GM20000 (cell line): ENCODE measurements at places on chromosomes 7 and 10.

- peak; percentile 64 for DNase-seq
These were observed 21.7 kb upstream of the PCGF5 start for GRCh38 chr10:91198781-91199180.

- no peak for DNase-seq
These were observed 4.1 kb upstream of the OIT3 start for GRCh38 chr10:72889391-72889831.

DNA sequence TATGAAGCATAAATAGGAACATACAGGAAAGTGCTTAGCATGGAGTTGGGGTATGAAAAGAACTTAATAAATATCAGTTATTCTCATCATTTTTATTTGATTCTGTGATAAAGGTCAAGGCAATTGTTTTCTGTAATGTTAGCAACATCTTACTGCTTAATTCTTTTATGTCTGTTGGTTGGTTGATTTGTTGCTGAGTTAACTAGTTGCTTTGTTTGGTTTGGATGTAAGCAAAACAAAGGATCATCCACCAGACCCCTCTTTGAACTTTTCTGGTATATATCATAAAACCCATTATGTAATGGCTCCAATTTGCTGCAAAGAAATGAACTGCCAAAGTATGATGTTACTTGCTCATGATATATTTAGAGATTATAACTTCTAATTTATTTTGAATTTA, 44.5 kb downstream of the CH25H start:
- no peak for DNase-seq

- DNase-seq: no peak
These were observed 273.7 kb downstream of the CCDC3 start for GRCh38 chr10:12727832-12728215.

DNA sequence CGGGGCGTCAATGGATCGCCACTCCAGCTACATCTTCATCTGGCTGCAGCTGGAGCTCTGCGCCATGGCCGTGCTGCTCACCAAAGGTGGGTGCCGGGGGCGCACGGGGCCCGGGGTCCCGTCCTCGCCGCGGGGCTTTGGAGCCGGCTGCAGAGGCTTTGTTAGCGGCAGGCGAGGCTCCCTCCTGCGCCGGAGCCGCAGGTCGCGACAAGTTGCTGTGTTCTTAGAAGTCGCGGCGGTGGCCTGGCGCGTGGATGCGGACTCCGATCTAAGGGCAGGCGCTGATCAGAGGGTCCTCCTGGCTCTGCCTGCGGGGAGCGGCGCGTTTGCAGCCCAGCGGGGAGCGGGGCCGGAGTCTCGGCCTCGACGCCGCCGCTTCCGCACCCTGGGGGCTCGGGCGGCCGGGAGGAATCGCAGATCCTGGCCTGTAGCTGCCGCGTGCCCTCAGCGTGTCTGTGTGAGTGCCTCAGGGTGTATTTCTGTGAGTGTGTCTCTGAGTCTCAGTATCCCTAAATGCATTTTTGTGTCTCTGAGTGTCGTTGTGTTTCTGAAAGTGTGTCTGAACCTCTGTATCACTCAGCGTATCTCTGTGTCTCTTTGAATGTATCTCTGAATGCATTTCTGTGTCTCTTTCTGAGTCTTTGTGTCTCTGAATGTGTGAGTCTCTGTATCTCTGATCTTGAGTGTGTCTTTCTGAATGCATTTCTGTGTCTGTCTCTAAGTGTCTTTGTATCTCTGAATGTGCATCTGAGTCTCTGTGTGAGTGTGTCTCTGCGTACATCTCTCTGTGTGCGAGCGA, 766 bp downstream of the BAMBI start:
- no peak for DNase-seq

- peak; percentile 49 for DNase-seq
These were observed 10.2 kb downstream of the HIPK2 start for GRCh38 chr7:139767561-139767982.

GRCh38 chr7:157818701-157819454, 482.1 kb downstream of the DNAJB6 start:
- DNase-seq: no peak

- DNase-seq: no peak
These were observed 49.2 kb downstream of the TNRC18 start for GRCh38 chr7:5374464-5374863.

DNA sequence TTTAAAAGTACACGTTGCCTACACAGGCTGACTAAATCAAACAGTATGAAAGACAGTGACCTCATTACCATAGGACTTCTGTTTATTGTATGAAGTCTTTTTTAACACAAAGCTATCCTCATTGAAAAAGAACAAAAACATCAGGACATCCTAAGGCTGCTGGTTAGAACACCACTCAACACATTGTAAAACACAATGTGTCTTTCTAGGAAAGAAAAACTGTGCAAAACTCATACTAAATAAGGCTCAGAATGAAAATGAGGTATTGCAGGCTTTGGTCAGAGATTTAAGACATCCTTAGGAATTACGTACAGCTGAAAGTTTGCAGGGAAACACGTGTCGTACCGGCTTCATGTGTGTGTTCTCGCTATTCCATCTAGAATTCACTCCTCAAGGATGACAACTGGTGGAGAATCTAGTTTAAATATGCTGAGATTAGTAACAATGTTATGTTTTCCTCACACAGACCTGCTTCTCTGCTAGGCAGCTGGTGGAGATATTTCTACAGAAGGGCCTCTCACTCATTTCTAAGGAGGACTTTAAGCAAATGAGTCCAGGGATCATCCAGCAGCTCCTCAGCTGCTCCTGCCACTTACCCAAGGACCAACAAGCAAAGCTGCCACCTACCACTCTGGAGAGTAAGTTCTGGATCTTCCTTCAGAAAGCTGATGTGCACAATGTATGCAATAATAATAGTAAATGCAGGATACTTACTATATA, 29.3 kb downstream of the SLC39A12 start:
- no peak for DNase-seq

DNA sequence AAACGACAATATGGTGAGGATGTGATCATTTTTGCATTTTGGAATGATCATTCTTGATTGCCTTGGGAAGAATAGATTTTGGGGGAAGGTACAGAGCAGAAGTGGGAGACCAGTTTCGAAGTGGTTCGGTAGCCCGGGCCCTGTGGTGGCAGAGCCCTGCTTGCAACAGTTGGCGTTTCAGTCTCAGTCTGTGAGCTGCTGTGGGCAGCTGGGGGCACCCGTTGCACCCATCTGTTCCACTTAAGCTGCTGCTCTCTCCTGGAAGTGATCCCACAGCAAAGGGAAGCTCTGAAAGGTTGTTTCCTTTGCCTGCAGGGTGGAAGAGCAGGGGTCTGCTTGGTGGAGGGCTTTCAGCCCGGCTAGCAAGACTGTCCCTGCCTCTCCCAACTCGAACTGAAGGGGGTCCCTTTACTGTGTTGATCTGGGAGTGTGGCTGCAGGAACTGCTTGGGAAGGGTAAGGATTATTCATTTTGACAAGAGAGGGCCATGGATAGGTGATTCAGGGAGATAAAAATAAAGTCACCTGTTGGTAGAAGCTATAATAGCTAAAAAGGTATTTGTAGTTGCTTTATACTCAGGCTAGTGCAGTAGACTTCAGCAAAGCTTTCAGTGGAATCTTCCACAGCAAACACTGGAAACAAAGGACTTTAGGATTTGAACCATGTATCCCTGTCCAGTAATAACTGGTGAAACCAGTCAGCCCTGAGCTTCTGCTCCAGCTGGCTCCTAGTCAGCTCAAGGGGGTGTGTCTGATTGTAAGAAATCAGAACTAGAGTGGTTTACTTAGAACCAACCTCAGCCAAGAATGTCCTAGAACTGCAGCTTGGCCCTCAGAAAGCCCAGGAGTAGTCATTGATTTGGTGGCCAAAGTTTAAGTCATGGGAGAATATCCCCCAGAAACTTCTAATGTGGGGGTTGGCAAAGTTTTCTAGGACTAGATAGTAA, 53.1 kb upstream of the PDCD4 start:
- DNase-seq: no peak

DNA sequence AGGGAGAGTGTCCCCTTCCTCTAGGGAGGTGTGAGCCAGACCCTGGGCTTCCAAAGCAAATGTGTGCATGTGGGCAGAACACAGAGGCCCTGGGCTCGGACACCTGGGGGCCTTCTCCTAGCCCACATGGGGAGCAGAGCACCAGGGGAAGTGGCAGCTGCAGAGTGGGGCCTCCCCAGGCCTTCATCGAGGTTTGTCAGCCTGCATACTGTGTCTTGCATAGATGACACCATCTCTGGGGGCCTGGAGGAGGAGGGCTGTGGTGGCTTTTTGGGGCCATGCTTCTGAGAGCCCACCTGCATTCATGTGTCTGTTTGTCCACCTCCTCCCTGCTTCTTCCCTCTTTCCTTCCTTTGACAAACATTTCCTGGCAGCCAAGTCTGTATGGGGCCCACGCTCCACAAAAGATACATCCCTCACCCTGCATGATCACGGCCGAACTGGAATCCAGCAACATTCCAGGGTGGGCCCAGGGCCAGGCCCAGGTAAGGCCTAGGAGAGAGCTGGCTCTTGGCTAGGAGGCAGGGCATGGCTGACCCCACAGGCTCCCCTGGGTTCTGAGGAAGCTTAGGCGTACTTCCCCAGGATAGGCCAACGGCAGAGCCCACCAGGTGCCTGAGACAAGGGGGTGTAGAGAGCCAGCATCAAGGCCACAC, 79.2 kb downstream of the ZMIZ1 start:
- DNase-seq: no peak

GRCh38 chr10:131391936-131392335, 80.4 kb upstream of the TCERG1L start:
- no peak for DNase-seq

- peak; percentile 73 for DNase-seq
These were observed 9.3 kb upstream of the TMEM270 start for GRCh38 chr7:73851410-73852338.

- no peak for DNase-seq
These were observed 48.7 kb downstream of the TSPAN15 start for GRCh38 chr10:69499726-69500689.

GRCh38 chr7:30459591-30460245, 18.9 kb downstream of the NOD1 start:
- no peak for DNase-seq

GRCh38 chr7:51060536-51060935, 256.1 kb downstream of the COBL start:
- no peak for DNase-seq

DNA sequence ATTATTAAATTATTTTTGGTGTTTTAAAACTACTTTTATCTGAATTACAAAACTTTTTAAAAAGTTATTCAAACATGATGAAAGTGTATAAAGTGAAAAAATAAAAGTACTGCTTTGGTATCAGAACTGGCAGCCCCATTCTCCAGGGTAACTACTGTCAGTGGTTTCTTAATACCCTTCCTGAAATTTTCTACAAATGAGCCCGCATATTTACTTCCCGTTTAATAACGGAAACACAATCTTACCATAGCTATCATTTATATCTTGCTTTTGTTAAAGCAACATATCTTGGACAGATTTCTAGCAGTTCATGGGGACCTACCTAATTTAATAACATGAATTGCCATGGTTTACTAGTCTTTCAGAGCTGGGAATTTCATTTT, 249.9 kb downstream of the RNLS start:
- no peak for DNase-seq

DNA sequence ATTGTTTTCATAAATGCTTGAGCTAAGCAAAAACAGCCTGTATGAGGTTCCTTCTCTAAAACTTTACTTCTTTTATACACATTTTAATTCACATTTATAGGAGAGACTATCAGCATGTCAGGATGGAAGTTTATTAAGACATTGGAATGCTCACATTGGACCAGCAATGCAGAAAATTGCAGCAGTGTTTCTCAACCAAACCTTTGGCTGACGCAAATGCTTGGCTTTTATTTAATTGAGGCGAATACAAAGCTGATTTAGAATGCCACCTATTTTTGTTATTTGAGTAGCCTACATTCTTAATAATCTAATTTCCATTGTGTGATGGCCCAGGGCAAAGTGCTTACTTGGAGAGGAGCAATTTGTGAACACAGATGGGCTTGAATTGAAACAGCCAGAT, 283.2 kb downstream of the ARL4A start:
- no peak for DNase-seq

DNA sequence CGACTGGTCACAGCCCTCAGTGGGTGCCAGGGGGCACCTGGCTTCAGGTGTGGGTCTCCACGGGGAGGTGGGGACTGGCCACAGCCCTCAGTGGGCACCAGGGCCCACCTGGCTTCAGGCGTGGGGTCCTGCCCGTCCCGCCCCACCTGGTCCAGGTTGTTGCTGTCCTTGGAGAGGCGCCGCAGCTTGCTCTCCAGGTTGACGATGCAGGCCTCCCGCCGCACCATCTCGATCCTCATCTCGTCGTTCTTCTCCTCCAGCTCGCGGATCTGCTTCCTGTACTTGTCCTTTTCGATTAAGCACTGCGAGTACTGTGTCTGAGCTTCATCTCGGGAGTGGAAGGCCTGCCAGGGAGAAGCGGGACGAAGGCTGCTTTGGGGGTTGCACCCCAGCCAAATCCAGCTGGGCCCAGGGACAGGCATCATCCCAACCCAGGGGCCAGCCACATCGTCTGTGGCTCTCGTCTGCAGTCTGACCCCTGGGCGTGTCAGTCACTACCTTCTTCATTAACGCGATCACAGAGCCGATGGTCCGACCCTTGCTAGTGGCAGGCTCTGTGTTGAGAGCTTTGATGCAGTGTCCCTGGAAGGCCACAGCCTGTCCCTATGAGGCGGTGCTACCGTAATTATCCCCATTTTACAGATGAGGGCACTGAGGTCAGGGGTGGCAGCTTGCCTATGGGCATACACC, 92.9 kb upstream of the GNA12 start:
- no peak for DNase-seq

GRCh38 chr7:64098-64915, 128.1 kb upstream of the FAM20C start:
- DNase-seq: no peak

GRCh38 chr10:130993612-130994011, 317.9 kb downstream of the TCERG1L start:
- DNase-seq: no peak

- no peak for DNase-seq
These were observed 688.1 kb downstream of the LRMDA start for GRCh38 chr10:76119515-76119914.

DNA sequence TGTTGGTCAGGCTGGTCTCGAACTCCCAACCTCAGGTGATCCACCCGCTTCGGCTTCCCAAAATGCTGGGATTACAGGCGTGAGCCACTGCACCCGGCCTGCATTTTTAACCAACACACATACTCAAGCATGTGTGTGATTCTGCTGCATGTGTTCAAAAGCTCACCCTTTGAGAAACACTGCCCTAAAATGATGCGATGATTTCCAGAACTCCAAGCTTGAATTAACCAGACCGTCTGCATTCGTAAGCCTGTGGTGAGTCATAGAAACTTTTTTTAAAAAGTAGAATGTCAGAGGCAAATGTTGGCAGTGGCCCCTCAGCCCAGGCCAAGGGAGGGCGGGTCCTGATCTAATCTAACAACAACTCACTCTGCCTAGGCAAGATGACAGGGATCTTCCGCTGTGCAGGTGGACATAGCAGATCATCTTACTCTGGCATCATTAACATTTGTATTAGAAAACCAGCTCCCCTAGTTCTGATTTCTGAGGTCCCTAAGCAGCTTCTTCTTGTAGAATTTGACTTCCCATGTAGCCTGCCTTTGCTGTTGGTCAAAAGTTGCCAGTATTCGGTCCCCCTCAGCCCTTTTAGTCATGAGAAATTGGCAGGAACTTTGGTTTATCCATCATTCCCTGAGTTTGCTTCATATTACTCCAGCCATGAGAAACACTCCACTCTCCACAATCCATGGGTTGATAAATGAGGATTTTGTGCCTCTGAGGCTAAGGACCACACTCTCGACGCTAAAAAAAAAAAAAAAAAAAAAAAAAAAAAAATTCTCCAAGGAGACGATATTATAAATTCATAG, 190.4 kb downstream of the SKIDA1 start:
- no peak for DNase-seq
